ENCODE measurements at places on chromosomes 4 and X. TPM values are rescaled to one million over a fixed set of nuclear protein-coding genes. Genes with fewer than 3 reads are reported as not detected.

DNA sequence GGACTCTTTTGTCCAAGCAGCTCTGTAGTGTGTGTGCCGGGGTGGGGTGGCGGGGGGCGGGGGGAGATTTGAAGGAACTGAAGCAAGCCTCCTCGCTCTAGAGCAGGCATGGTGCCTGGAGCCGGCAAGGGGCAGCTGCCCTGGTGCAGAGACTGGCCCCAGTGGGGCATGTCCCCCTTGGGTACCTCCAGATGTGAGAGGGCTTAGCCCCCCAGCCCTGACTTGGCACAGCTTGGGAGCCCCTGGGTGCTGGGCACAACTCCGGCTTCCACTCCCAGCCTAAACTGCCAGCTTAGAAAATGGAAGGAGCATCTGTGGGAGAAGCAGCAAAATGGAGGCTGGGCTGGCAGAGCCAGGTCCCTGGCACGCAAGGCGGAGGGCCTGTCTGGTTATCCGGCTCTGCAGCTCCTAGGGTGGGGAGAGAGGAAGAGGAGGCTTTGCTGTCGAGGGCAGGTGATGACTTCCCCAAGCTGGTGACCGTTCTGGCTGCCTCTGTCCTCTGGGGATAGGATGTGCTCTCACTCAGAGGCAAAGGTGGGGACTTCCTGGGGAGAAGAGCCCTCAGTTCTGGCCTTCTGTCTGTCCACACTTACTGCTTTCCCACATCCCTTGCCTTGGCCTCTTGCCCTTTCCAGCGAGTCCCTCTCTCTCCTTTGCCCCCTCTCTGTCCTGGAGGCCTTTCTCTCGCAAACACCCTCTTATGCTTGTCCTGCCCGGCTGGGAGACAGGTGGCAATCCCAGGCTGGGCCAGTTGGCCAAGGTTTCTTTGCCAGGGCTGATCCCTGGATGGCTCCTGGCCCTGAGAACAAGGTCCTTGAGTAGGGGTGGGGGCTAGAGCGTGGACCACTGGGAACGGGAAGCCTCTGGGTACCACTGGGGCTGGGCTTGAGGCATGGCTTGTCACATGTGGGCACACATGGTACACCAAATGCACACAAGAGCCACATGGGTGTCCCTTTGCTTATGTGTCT, 2.0 kb downstream of the DLG3 start:
- DNase-seq: no peak

DNA sequence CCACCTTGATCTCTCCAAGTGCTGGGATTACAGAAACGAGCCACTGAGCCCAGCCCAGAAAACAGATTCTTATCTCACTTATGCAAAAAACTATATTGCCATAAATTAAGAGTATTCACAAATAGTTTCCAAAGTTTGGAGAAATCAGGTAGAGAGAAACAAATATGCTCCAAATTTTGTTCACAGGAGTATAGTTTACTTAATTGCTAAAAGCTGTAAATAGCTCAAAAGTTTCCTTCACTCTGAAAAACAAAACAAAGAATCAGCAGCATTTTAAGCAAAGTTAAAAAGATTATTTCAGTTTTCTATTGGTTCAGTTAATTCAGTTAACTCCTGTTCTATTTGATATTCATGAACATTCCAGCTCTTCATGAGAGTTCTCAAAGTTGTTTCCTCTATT, 18.5 kb upstream of the GRPEL1 start:
- no peak for DNase-seq

DNA sequence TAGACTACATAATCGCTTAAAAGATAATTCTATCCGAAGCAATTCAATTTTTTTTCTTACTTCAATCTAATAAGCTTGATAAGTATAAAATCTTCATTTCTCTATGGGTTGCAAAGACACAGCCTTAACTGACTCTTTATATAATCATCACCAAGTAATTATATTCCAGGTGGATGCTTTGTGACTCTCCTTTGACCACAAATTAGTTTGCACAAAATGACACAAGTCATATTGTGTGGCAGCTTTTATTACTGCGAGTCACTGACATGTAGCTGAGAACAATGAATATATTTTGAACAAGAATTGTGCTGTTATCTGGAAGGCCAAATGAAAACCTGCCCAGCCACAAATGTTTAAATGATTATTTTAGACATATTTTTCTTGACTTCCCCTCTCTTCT, 1727.8 kb downstream of the ARAP2 start:
- no peak for DNase-seq

- DNase-seq: no peak
Observed at GRCh38 chrX:71549986-71550385, 17.1 kb downstream of the OGT start.

DNA sequence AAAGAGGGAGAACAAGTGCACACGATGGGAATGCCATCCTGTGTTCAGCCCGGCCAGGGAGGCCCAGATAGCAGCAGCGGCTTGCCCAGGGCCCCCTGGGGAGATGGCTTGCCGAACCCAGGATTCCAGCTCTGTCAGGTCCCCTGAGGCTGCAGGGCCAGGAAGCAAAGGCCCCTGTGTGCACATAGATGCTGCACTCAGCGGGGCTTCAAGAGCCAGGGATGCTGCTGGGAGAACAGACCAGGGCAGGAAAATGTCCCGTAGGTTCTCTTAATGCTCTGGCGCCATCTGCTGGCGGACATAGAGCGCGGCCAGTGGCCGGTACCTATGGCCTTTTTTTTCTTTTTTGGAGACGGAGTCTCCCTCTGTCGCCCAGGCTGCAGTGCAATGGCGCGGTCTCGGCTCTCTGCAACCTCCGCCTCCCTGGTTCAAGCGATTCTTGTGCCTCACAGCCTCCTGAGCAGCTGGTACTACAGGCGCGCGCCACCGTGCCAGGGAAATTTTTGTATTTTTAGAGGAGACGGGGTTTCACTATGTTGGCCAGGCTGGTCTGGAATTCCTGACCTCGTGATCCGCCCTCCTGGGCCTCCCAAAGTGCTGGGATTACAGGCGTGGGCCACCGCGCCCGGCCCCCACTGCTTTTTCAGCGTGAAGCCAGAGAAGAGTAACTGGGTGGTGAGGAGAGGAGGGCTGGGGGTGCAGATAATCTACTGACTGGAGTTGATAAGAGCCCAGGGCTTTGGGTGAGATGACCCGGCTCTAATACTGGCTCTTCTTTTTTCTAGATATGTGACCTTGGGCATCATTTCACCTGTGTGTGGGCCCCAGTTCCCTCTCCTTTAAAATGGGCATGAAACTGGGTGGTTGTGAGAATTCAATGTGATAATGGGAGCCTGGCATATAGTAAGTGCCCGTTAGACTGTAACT, 22.5 kb downstream of the MED28 start:
- DNase-seq: peak; percentile 86

DNA sequence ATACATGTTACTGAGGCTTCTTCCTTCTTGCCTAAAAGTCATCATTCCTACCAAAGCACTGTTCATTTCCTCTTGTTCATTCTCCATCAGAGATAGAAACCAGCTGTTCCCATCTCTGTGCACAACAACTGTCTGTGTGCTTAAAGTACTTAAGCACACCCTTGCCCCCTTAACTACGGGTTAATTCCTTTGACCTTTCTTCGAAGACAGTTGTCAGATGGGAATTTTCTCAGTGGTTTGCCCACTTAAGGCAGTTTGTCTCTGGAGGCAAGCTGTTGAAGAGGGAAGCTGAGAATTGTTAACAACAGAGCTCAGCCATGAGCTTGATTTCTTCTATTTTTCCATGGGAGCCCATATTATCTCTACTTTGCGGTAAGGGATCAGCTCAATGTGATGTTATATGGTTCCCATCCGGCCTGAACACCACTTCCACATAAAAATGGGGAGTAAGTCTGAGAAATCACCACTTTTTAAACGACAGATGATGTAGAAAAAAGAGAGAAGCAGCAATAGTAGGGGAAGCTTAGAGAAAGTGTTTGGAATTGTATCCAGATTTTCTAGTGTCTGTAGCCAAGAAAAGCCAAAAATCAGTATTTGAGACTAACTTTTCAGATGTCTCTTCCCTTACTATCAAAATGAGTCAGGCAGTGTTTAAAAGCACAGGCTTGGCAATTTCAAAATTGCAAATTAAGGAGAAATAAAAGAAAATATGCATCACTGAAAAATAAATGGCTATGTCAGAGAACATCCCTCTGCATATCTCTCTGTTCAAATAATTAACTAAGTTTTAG, 194.4 kb downstream of the SLIT2 start:
- DNase-seq: no peak

GRCh38 chr4:159401226-159401712, 298.4 kb downstream of the RAPGEF2 start:
- DNase-seq: no peak

- DNase-seq: no peak
Observed at GRCh38 chr4:47198791-47199190, 167.4 kb downstream of the GABRB1 start.

DNA sequence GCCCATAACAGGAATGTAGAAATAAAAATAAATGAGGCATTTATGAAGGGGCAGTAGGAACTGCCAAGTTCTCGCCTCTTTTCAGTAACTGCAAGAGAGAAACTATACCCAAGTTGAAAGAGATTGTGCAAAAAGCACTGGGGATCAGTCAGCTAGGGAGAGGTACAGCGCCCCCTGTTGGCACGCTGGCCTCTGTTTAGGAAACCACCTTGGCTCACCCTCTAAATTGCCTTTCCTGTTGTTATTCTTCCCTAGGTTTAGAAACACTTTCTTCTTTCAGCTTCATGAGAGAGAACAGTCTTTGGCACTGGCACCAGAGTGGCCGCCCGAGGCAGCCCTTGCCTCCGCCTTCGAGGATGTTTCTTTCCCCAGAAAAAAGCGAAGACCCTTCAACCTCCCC, 348.5 kb downstream of the MID1IP1 start:
- peak; percentile 80 for DNase-seq

- no peak for DNase-seq
Observed at GRCh38 chr4:102687373-102687981, 73.3 kb downstream of the MANBA start.

DNA sequence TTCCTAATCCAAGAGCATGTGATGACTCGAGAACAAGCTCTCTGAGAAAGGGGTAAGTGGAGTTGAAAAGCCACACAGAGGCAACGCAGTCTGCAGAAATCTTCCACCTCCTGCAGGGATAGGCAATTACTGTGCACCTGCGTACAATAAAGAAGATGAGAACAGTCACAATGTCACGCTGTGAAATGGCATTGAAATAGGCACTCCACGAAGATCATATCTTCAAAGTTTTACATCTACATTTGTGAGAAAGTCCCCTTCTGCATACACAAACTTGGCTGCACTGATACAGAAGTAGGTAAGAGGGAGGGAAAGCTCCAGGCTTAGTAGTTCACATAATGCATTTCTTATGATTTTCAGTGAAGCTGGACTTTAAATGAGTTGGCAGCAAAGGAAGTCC, 27.1 kb downstream of the DDX60L start:
- DNase-seq: no peak

DNA sequence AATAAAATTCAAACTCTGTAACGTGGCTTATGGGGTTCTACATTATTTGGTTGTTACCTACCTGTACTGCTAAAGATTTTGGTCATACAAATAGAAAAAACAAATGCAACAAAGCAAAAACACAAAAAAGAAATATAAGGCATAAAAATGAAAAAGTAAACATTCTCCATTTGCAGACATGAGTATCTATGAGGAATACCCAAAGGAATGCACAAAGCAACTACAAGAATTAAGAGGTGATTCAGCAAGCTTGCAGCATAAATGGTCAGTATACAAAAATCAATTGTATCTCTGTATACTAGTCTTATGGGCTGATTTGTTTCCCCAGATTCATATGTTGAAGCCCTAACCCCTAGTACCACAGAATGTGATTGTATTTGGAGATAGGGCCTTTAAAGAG, 3.6 kb upstream of the PDE5A start:
- no peak for DNase-seq

- no peak for DNase-seq
Observed at GRCh38 chrX:150715184-150715583, 22.0 kb downstream of the MTMR1 start.

DNA sequence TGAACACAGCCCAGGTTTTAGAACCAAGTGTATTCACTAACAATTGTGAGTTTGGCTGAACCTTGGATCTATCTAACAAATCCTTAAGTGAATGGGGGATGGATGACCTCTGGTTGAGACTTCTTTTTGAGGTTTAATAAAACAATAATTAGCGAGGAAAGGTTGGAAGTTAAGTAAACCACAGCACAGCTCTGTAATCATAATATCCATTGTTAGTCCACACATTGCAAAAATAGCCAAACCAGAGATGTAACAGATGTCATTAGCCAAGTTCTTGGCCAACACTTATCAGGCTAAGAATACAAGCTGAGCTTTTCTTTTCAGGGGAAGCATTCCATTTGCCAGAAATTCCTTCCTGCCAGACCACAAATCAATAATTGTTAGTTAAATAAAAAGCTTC, 59.1 kb downstream of the FREM3 start:
- no peak for DNase-seq

- peak; percentile 45 for DNase-seq
Observed at GRCh38 chr4:177809791-177810190, 367.6 kb upstream of the AGA start.

GRCh38 chrX:29422034-29422433, 793.3 kb upstream of the MAGEB2 start:
- DNase-seq: no peak

DNA sequence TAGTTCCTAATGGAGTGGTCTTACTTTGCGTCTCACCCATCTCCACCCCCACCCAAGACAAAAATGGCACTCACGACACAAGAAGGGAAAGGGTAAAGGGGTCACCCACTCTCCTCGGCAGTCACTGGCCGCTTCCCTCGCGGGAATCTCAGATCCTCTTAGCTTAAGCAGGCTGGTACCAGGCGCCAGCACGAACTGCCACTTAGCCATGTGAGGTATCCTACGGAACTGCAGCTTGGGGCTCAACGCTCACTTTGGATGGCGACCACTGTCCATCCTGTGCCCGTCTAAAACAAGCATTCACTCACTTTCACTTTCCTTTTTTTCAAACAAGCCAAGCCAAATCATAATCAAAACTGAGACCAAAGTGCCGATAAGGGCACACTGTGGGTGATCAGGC, 14.6 kb upstream of the MAGIX start:
- DNase-seq: no peak

DNA sequence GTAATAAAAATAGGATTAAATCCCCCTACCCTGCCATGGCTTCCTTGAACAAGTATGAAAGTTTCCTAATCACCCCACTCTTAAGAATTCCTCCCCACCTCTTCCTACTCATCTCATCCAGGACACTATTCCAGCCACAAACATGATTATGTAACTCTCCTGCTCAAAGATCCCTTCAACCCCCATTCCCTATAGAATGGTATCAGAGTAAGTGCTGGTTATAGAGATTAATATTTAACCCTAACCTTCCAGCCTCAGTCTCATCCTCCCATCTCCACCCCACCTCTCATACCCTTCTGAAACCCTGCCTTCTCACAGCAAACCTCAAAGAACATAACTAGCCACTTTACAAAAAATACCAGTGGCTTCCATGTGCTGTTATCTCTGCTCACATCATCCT, 155.1 kb downstream of the PPP3CA start:
- no peak for DNase-seq

- DNase-seq: no peak
Observed at GRCh38 chr4:17366496-17366895, 145.4 kb downstream of the QDPR start.

- DNase-seq: no peak
Observed at GRCh38 chr4:184814686-184815045, 11.1 kb downstream of the ACSL1 start.

The NLGN4X gene
- total RNA-seq: 4.5 TPM

The ASB12 gene
- not detected for total RNA-seq

The JCHAIN gene
- total RNA-seq: 0.44 TPM

The STK32B gene
- total RNA-seq: 1.6 TPM

The ADD1 gene
- total RNA-seq: 143 TPM

The CRMP1 gene
- total RNA-seq: 11.6 TPM

The BCAP31 gene
- total RNA-seq: 227 TPM

The SSX2B gene
- total RNA-seq: not detected
